ENCODE measurements at places on chromosomes 1 and 21. TPM values are rescaled to one million over a fixed set of nuclear protein-coding genes. Genes with fewer than 3 reads are reported as not detected.

DNA sequence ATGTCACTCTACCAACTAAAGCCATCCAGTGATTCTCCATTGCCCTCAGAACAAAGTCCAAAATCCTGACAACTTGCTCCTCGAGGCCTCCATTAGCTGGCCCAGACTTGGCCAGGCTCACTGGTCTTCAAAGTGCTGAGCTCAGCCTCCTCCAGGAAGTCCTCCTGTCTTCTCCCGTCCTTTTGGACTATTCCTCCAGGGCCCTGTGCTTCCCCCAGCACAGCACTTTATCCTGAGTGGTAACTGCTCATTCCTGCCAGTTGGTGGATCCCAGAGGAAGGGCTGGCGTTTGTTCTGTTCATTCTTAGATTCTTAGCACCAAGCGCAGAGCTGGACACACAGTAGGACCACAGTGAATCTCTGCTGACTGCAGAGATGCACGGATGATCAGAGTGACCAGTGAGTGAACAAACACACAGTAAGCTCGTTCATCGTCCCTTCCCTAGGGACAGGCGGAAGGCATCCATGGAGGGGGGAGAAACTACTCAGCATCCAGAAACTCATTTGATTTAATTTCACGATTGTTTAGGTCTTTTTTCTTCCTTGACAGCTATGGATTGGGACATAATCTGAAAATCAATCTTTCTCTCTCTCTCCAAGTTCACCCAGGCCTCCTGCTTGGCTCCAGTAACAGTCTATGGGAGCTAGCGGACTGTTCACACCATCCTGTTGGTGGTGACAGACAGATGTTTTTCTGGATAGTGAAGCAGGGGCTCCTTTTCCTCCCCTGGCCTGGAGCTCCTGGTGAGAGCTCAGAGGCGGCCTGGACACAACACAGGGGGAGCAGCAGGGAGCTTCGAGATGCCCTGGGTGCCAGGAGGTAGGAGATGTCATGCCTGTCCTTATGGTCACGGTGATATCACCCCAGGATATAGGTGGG is 180.2 kb downstream of the PTPRU start:
- no peak for DNase-seq

The ST6GALNAC3 gene
- 6.8 TPM for total RNA-seq

DNA sequence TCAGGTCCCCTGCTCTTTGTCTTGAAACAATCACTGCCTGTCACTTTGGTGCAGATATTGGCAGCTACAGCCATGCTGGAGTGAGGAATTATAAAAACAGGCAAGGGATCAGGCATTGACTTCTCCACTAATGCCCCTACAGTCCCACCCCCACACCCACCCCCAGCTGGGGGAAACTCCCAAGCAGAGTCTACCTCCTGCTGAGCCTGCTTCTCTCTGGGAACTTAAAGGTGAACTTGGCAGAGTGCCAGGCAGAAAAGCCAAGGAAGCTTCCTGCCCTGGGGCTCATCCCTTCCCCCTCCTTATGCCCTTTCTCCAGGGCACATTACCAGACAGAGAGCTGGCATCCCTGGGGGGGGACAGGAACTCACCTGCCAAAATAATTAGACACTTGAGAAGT is 6.7 kb downstream of the NCMAP start:
- no peak for DNase-seq

GRCh38 chr1:185393205-185393604 is 76.2 kb upstream of the IVNS1ABP start:
- DNase-seq, result no peak

- no peak for DNase-seq
Measured at GRCh38 chr1:59445040-59445439, 148.1 kb downstream of the FGGY start.

DNA sequence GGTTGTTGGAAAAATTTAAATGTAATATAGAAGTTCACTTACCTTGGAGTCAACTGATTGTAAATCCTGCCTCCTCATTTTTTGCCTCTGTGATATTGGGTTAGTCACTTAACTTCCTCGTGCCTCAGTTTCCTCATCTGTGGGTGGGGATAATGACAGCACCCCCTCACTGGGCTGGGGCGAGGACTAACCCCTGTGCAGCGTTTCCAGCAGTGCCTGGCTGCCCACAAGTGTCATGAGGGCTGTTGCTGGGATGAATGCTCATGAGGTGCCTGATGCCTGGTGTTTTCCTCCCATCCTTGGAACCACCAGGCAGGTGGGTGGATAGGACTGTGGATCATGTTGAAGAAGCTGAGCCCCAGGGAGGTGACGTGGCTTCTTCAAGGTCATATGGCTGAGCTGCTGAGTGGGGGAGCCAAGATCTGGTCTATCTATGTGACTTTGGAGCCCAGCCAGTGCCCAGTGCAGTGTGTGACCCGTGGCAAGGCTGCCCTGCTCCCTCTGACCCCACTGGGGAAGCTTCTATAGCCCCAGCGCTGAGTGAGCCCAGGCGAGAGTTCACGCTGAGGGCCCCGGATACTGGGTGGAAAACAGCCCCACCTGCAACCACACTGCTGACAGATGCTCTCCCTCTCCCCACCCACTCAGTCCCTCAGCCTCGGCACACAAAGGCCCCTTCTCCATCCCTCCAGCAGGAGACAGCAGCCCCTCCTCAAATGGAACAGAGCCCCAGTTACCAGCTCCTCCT is 446.0 kb downstream of the PTPRU start:
- peak; percentile 70 for DNase-seq

The SAMD13 gene
- 0.33 TPM for total RNA-seq
